ENCODE measurements at places on chromosomes 5 and 9.

DNA sequence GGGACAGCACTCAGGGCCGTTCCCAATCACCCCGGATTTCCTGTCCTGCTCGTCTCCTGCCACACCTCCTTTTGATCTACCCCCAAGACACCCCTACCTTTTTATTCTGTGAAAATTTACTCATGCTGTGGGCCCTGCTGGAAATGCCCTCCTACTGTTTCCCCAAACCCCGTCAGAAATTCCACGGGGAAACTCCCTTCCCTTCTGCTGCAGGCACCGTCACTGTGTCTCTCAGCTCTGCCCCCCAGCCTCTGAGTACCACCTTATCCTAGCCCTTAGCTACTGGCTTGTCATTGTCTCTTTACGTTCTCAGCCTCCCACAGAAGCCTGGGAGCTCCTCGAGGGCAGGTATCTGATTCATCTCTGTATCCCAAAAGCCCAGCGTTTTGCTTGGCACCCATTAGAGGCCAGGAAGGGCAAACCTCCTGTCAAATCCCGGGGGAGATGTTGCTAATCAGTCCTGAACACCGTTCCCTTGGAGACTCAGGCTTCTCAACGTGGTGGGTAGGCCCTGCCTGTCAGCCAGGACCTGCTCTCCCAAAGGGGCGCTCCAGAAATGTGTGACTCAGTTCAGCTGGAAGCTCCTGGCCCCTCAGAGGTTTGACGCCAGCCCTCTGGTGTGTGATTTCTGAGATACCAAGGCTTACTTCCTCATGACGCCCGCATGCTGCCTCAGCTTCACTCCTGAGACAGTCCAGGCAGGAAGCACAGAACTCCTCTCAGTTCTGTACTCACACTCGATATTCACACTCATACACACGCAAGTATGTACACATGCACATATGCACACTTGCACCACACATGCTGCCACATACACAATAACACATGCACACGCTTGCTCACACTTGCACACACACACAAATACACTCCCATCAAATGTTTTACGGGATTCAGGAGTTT is 50.7 kb upstream of the GRHPR start:
- DNase-seq = no peak

DNA sequence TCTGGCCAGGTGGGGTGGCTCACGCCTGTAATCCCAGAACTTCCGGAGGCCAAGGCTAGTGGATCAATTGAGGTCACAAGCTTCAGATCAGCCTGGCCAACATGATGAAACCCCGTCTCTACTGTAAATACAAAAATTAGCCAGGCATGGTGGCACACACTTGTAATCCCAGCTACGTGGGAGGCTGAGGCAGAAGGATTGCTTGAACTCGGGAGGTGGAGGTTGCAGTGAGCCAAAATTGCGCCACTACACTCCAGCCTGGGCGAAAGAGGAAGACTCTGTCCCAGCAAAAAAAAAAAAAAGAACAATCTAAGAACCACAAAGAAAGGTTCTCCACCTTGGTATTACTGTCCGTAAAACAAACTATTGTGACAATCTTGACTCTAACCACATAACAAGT is 9.7 kb downstream of the MYO10 start:
- DNase-seq = no peak

DNA sequence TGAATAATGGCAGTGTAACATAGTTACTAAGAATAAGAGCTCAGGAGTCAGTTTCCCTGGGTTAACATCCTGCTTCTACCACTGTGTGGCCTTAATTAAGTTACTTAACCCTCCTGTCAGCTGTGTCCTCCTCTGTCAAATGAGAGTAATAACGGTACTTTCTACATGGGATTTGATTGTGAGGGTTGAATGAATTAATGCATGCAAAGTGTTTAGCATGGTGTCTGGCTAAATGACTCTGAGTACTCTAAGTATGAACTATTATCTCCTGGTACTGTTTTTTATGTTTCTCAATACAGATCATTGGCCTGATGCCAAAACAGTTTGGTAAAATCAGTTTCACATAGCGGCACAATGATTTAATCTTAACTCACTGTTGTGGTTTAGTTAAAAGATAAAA is 19.6 kb downstream of the ZNF131 start:
- DNase-seq = no peak

- DNase-seq = no peak
Observed at GRCh38 chr9:87567983-87568382, 70.3 kb downstream of the DAPK1 start.

GRCh38 chr5:172870291-172870714 is 36.3 kb downstream of the ERGIC1 start:
- no peak for DNase-seq

GRCh38 chr9:113471143-113471542 is 7.6 kb downstream of the RGS3 start:
- DNase-seq = no peak

GRCh38 chr5:43078956-43079355 is 38.8 kb upstream of the ANXA2R start:
- no peak for DNase-seq

- DNase-seq = no peak
Observed at GRCh38 chr9:133609311-133610098, at the start of gene FAM163B. Gene FAM163B (minus strand): TSS chr9:133609389. CDS start chr9:133580223, 29,166 bp downstream.

- DNase-seq = no peak
Observed at GRCh38 chr9:109110329-109111021, 9.3 kb downstream of the TMEM245 start.

DNA sequence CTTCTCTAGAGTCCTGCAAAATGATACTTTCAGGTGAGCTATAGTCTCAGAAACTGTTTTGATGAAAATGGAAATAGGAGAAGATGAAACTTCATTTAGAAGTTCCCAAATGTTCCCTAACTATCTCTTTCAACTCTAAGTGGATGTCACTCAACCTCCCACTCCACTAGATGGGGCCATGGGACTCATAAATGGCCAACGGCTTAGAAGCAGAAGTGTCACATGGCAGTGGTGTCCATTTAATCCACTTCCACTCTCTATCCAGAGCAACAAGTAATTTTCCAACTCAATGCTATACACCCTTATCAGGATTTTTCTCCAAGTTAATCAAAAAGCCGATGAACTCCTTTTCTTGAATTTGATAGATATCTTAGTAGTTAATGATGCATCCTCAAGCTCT is 295.7 kb downstream of the EDIL3 start:
- DNase-seq = no peak

GRCh38 chr5:124421584-124421983 is 324.9 kb downstream of the ZNF608 start:
- DNase-seq = no peak

DNA sequence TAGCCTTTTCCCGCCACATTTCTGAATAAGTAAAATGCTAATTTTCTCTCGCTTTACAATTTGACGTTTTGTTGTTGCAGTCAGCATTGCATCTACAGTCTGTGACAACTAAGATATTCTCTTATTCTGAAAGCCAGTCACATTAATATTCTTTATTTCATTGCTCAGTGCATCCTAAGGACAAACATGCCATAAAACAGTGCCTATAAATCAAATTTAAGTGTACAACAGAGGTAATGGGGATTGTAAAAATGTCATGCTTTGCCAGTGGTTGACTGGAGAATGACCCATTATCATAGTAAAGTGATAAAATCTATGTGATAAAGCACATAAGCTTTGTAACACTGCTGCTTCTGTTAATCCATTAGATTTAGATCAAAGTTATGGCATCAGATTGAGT is 1850.0 kb upstream of the ACO1 start:
- DNase-seq = no peak

GRCh38 chr9:83472221-83472665 is 66.0 kb downstream of the FRMD3 start:
- DNase-seq = no peak

DNA sequence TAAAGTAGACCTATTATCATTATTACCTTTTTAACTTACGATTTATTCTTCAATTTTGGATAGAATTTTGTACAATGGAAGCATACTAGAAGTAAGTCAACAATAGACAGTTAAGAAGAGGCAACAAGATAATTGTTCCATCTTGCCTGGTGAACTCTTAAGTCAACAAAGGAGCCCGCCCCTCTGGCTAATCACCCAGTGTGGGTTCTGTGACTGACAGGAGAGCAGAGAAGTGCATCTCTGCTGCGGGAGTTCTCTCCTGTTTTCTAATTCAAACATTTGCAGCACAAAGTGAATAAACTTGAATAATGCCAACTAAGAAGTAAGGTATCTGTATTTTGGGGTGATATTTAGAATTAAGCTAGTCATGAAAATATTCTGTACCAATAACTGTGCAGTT is 6.7 kb upstream of the ISL1 start:
- DNase-seq = no peak

DNA sequence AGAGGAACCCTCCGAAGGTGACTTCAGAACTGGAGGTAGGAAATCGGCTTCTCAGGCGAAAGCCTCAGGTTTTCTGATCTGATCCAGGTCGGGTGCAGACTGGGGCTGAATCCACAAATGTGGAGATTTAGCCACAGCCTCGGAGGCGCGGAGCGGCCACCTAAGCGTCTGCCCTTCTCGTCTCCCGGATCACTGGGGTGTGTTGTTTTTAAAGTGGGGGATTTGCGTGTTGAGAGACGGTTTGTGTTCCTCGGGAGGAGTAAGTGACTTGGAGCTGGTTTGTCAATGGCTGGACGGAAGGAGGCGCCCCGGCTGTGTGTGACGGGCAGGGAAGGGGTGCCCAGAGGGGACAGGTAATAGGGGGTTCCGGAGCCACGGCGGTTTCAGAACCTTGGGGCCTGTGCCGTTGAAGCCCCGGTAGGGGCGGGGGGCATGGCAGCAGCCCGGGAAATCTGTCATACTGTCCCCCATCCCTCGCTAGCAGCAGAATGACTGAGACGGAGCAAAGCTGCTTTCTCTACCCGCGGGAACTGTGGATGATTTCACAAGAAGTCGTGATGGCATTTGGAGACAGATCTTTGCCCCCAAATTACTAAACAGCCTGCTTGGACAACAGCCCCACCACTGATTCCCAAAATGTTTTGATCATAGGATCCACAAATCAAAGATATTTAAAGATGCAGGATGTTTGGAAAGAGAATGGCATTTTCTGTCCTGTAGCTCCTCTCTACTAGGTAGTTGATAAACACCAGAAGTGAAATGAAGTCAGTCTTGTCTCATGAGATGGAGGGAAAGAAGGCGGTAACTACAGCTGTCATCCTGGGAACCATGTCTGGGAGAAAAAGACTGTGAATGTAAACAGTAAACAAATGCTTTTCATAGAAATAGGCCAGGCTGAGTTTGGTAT is 216.5 kb downstream of the PDZD2 start:
- no peak for DNase-seq

DNA sequence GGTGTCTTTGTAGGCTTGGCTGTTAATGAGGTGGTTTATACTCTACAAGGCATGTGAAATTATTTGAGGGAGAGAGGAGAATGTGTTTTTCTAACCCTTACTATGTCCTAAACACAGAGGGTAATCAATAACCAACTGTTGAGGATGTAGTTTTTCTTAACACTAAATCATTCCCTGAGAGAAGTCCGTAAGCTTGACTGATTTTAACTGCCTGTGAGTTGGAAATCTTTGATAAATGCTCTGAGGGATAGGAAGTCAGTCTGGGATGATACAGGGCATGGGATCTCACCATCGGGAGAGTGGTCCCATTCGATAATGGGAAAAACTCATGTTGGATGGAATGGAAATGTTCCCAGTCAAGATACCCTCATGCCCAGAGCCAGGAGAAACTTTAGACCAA is 249.6 kb downstream of the PDZD2 start:
- no peak for DNase-seq

GRCh38 chr5:175246242-175246888 is 197.6 kb downstream of the DRD1 start:
- no peak for DNase-seq

GRCh38 chr9:88920645-88921044 is 70.6 kb upstream of the S1PR3 start:
- DNase-seq = no peak

DNA sequence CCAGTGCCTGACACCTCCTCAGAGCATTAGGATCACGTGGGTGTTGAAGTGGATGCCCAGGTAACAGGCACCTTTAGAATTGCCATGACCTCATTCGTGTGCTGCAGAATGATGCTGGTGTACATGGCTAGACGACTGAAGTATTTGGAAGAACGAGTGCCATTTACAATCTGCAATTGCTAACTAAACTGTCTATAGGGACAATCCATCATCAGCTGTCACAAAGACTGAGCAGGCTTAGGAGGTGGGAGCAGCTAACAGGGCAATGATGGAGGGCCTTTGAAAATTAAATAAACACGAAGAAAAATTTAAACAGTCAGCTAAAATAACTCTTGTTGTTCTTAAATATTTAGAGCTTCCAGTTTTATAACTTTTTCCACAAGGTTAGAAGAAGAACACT is 375.8 kb downstream of the GADD45G start:
- DNase-seq = no peak

DNA sequence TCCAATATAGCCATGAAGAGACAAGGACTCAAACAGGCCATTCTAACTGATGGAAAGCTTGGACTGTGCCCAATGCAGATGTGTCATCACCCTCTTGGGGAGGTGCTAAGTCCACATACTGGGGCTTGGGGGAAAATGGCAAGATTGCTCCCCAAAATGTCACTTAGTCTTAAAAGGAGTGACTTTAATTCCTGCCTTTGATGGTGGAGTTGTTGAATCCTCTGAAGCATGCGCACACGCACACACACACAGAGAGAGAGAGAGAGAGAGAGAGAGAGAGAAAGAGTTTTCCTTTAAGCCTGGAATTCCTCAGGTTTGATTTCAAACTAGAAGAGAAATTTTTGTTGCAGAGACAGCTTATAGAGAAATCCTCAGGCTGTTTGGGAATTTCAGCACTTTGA is 161.9 kb upstream of the GAS1 start:
- DNase-seq = no peak

GRCh38 chr9:114072184-114073140 is 5.6 kb downstream of the AMBP start:
- DNase-seq = no peak

DNA sequence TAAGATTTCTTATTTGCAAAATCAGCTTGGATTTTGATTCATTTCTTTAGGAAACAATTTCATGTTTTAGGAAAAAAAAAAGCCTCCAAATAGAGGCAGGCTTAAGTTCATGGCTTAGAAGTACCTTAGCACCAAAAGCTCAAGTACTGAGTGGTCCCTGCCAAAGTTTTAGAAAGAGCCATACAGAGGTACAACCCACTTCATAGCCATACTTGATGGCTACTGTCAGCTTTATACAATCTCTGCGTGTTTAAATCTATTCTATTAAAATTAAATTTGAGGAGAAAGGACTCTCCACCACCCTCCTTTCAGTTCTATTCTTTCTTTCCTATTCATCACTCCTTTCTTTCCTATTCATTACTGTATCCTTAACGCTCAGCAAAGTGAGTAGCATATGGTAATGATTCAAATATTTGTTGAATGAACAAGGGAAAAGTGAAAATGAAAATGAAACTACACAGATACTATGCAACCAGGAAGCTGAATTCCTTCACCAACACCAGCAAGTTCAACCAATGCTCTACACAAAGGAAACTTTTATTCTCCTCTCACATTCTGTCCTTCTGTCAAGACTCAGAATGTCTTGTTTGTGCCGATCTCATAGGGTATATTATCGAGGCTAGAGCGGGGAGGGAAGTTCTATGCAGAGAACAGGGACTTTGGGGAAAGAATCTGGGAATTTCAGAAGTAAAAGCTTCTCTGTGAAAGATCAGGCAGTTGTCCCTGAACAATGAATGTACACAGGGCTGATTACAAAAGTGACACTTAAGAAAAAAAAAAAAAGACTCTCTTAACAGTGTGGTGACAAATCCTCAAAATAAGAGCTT is 138.6 kb upstream of the SPEF2 start:
- no peak for DNase-seq
